ENCODE measurements at places on chromosomes 4 and X.

DNA sequence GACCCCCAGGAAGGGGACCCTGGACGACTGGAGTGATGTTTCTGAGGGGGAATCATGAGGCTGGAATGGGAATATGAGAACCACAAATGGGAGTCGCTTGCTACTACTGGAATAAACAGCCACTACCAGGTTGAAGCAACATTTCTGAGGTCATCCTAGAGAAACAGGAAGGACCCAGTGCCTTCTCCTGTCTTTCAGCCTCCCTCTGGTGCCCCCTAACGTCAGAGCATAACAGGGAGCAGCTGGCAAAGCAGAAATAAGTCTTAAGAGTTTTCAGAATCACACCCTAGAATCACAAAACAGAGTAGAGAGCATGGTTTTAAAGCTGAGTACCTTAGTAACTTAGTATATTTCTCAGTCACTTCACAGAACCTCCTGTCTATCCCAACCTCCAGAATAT is 347.8 kb upstream of the PITX2 start:
- H3K27me3 ChIP-seq, result no peaks in the 10 kb centered on the region
- H3K27ac ChIP-seq, result no peak overlapping the region
- H3K4me3 ChIP-seq, result no peak overlapping the region
- no peak for DNase-seq
- no peaks in the 10 kb centered on the region for H3K4me1 ChIP-seq

GRCh38 chr4:14143892-14144291 is 516.4 kb upstream of the BOD1L1 start:
- no peaks in the 10 kb centered on the region for H3K36me3 ChIP-seq
- H3K4me1 ChIP-seq, result no peaks in the 10 kb centered on the region
- no peak for DNase-seq
- no peaks in the 10 kb centered on the region for H3K27me3 ChIP-seq

GRCh38 chrX:19515615-19516105 is 352 bp upstream of the MAP3K15 start:
- peaks cover 2% of the 10 kb centered on the region for H3K27me3 ChIP-seq
- H3K4me3 ChIP-seq, result no peak overlapping the region
- no peak for DNase-seq
- no peaks in the 10 kb centered on the region for H3K36me3 ChIP-seq
- peaks cover 7% of the 10 kb centered on the region for H3K4me1 ChIP-seq
- no peak overlapping the region for H3K27ac ChIP-seq

DNA sequence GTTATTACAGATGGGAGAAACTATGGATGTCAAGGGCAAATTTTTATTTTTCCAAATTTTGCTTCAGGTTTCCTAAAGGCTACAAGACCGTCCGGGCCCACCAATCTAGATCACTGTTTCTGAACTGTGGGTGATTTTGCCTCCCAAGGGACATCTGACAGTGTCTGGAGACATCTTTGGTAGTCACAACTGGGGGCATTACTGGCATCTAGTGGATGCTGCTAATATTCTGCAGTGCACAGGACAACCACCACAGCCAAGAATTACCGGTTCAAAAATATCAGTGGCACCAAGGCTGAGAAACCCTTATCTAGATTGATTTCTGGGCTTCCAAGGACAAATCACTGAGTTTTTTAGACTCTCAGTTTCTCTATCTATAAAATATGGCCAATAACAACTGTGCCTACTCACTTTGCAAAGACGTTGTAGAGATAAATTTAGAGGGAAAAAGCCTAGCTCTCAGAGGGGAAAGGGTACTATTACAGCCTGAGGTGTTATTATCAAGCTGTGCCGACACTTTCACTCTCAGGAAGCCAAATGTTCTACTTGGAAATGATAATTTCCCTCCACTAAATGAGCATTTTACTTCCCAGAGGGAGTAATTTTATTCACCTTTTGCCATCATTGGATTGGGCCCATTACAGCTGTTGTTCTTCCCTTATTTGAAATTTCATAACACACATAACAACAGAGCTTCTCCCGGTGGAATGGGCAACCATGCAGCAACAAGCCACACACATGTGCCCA is 442.1 kb downstream of the CENPC start:
- DNase-seq, result no peak
- no peaks in the 10 kb centered on the region for H3K36me3 ChIP-seq
- H3K4me1 ChIP-seq, result peaks cover 3% of the 10 kb centered on the region
- no peaks in the 10 kb centered on the region for H3K27me3 ChIP-seq
- no peak overlapping the region for H3K4me3 ChIP-seq

DNA sequence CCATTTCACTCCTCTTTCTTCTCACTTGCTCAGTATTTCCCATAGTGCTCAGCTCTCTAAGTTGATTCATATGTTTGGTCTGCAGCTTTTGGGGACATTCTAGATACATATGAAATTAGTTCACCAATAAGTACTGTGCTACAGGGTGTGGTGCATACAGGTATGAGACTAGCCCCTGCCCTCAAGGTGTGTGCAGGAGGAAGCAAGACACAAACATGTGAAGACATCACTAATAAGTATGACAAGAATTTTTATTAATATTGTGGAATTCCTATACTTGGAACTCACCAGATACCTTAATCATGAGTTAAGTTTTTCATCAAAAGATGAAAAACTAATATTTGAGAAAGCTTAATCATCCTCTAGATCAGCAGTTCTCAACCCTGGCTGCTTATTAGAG is 505.2 kb downstream of the ZNF674 start:
- no peak overlapping the region for H3K27ac ChIP-seq
- H3K27me3 ChIP-seq, result no peaks in the 10 kb centered on the region
- H3K36me3 ChIP-seq, result no peaks in the 10 kb centered on the region
- no peak overlapping the region for H3K4me3 ChIP-seq
- H3K4me1 ChIP-seq, result no peaks in the 10 kb centered on the region
- no peak for DNase-seq

DNA sequence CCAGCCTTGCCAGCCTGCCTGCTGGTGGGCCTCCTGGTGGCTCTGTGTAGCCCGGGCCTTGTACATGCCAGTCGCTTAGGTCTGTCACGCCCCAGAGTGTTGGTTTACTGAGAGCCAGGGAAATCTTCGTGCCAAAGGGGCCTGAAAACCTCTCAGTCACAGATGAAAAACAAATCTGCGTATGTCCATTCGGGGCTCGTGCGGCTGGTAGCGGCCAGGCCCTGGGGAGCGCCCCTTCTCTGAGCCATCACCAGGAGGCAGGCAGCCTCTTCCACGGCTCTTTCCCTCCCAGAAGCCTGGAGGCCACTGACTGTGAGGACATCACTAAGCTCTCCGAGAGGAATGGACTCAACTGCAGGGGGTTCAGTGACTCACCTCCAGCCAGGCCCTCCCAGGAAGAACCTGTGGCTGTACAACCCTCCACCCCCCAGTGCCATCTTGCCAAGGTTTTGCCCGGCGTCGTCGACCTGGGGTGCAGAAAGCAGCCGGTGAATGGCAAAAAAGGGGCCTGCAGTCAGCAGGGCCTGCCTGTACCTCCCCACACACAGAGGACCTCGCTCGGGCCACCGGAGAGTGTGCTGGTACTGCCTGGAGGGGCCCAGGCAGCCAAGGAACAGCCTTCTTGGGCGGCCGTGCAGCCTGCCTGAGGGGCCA is 162.2 kb downstream of the BCOR start:
- H3K27me3 ChIP-seq, result peaks cover 3% of the 10 kb centered on the region
- H3K4me3 ChIP-seq, result no peak overlapping the region
- no peak overlapping the region for H3K27ac ChIP-seq

DNA sequence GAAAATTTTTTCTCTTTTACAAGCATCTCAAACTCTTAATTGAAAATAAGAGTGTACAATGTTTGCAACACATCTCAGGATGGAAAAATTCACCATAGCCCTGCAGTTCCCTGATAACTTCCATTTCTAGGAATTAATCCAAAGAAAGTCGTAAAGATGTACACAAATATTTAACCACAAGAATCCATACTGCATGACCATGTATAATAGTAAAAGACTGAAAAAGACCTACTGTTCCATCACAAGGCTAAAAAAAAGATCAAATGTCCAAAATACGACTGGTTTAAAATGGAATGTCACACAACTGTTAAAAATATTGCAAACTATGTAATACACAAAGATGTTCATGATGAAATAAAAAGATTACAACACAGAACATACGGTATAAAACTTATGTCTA is 32.1 kb downstream of the HUWE1 start:
- H3K4me3 ChIP-seq, result no peak overlapping the region
- no peaks in the 10 kb centered on the region for H3K36me3 ChIP-seq
- H3K27ac ChIP-seq, result no peak overlapping the region
- H3K4me1 ChIP-seq, result no peaks in the 10 kb centered on the region

DNA sequence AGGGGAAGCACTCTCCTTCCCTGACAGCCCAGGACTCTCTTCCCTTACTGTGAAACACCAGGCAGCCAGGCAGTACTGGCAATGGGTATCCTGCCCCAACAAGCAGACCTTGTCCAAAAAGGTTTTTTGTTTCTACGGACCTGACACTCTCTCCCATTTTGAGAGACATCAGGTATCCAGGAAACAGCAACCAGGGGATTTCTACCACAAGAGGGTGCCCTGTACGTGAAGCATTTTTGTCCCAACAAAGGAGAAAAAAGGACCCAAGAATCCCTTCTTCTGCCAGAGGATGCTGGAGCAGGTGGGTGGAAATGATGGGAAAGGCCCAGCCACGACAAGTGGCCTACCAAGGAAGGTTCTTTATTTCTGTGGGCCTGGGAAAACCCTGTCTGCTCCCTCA is 65.7 kb upstream of the FGF13 start:
- no peak for DNase-seq
- no peaks in the 10 kb centered on the region for H3K36me3 ChIP-seq
- H3K27me3 ChIP-seq, result no peaks in the 10 kb centered on the region
- no peak overlapping the region for H3K27ac ChIP-seq
- no peaks in the 10 kb centered on the region for H3K4me1 ChIP-seq

GRCh38 chr4:130510661-130511060 is 1414.7 kb downstream of the C4orf33 start:
- H3K4me3 ChIP-seq, result no peak overlapping the region
- H3K36me3 ChIP-seq, result no peaks in the 10 kb centered on the region
- no peak for DNase-seq
- H3K4me1 ChIP-seq, result no peaks in the 10 kb centered on the region
